Activated CD8-positive, alpha-beta memory T cell treated with anti-CD3 and anti-CD28 coated beads for 36 hours (primary cell): ENCODE measurements at places on chromosomes 11 and 22. TPM values are rescaled to one million over a fixed set of nuclear protein-coding genes. Genes with fewer than 3 reads are reported as not detected.

The PRR5 gene
- total RNA-seq, result 22.5 TPM

The RANGAP1 gene
- total RNA-seq, result 176 TPM

The SLC25A17 gene
- total RNA-seq, result 38.6 TPM

The TTC12 gene
- total RNA-seq, result 14.3 TPM

The ROBO4 gene
- not detected for total RNA-seq

The OR51E2 gene
- total RNA-seq, result not detected

The SLC5A1 gene
- not detected for total RNA-seq

The MUC2 gene
- total RNA-seq, result not detected

The IFITM10 gene
- 1.2 TPM for total RNA-seq

The SLC22A25 gene
- not detected for total RNA-seq

The RASSF10 gene
- not detected for total RNA-seq

The CHADL gene
- 0.08 TPM for total RNA-seq

The MIAT gene
- total RNA-seq, result 16.9 TPM

The BIRC3 gene
- 177 TPM for total RNA-seq

The TEF gene
- 1.9 TPM for total RNA-seq

The USP2 gene
- 0.44 TPM for total RNA-seq

The NRXN2 gene
- total RNA-seq, result 0.44 TPM

The PDGFB gene
- 1.2 TPM for total RNA-seq

The TRIM48 gene
- not detected for total RNA-seq

The SNRPD3 gene
- 204 TPM for total RNA-seq

The PPME1 gene
- 54.5 TPM for total RNA-seq

The MS4A8 gene
- not detected for total RNA-seq

The ST14 gene
- total RNA-seq, result 0.06 TPM

The OR5AP2 gene
- total RNA-seq, result not detected

The POTEH gene
- total RNA-seq, result not detected

The WNT7B gene
- not detected for total RNA-seq

The RIMBP3C gene
- total RNA-seq, result 0.25 TPM

The DDI1 gene
- not detected for total RNA-seq

The ARHGAP42 gene
- 0.34 TPM for total RNA-seq

The TMPRSS13 gene
- total RNA-seq, result 1.7 TPM

The MMP8 gene
- not detected for total RNA-seq

The MGAT3 gene
- 0.19 TPM for total RNA-seq

The IL10RA gene
- total RNA-seq, result 58.1 TPM

The OR51I1 gene
- total RNA-seq, result not detected

The SLC43A3 gene
- 444 TPM for total RNA-seq

The SAA1 gene
- not detected for total RNA-seq

The TSPAN18 gene
- 0.84 TPM for total RNA-seq

The TREH gene
- total RNA-seq, result not detected

The ADM gene
- total RNA-seq, result 1.5 TPM

The TRIM49C gene
- total RNA-seq, result not detected

The SMIM35 gene
- total RNA-seq, result 0.32 TPM
